ENCODE measurements at places on chromosomes 2 and 18. TPM values are rescaled to one million over a fixed set of nuclear protein-coding genes. Genes with fewer than 3 reads are reported as not detected.

- no peak for DNase-seq
These were observed 50.5 kb upstream of the DLX2 start for GRCh38 chr2:172153156-172153555.

- no peak for DNase-seq
These were observed 38.7 kb upstream of the HNMT start for GRCh38 chr2:137925599-137925998.

Gene ALPP
- polyA plus RNA-seq, result not detected

Gene ARHGAP28
- polyA plus RNA-seq, result 9.1 TPM

- no peak for DNase-seq
These were observed 9.1 kb upstream of the RAB17 start for GRCh38 chr2:237599465-237600110.

GRCh38 chr2:27715318-27716210 is 51.9 kb downstream of the SLC4A1AP start:
- no peak for DNase-seq

Gene DUSP28
- polyA plus RNA-seq, result 5.8 TPM

DNA sequence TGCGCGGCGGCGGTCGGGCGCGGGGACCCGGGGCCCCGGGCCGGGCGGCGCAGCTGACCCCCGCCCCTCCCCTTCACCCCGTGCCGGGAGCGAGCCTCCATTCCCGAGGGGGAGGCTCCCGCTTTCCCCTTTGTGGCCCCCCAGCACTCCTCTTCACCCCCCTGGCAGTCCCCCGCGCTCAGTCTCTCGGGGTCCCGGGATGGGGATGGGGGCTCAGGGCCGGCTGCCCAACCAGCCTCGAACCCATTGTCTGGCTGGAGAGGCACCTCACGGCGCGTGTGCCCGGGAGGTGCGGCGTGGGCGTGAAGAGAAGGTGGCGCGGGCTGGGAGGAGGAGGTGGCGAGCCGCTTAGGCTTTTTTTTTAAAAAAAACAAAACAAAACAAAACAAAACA is 748 bp downstream of the FMNL2 start:
- no peak for DNase-seq

DNA sequence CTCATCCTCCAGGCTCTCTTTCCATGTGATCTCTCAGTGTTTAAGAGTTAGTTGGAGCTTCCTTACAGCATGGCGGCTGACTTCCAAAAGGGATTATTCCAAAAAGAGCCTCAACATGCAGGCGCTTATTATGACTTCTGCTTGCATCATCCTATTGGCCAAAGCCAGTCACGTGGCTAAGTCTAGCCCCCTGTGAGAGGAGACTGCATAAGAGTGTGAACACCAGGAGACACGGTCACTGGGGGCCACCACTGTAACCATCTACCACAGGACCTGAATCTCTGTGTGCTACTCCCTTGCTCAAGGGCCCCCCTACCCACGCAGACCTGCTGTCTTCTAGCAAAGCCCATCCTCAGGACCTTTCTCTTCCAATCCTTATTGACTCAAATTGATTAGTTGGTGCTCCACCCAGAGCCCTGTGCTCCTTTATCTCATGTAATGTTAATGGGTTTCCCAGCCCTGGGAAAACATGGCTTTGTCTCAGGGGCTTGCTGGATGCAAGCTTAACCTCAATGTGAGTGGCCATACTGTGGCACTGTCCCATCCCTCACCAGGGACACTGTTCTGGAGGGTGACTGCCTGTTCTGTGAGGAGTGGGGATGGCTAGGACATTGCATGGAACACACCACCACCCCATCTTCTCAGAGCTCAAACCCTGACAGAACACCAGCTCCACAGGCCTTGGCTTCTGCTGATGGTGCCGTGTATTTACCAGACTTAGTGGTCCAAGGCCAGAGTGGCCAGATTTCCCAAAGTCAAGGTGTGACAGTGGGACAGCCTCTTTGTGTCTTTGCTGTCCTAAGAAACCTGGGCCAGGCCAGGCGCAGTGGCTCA is 4.2 kb downstream of the IL1RN start:
- DNase-seq, result no peak

- no peak for DNase-seq
These were observed 93.2 kb downstream of the MIB1 start for GRCh38 chr18:21833604-21834298.

Gene CRYGA
- not detected for polyA plus RNA-seq

DNA sequence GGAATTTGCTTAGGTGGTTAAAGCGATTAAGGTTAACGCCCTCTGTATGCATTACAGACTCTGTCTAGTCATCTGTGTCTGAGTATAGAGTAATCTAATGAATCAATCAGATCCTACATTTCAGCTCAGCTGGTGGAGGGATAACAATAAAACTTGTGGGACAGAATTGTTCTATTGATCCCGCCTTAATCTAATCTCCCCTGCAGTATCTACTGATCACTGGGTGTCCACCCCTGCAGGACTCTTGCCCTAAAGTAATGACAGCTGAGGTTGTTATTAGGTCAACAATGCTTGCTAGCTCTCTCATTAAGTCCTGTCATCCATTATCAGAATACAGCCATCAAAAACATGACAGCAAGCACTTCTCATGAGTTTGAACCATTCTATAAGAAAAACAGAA is 462.6 kb upstream of the TMEFF2 start:
- DNase-seq, result no peak

Gene ANKRD62
- polyA plus RNA-seq, result not detected

DNA sequence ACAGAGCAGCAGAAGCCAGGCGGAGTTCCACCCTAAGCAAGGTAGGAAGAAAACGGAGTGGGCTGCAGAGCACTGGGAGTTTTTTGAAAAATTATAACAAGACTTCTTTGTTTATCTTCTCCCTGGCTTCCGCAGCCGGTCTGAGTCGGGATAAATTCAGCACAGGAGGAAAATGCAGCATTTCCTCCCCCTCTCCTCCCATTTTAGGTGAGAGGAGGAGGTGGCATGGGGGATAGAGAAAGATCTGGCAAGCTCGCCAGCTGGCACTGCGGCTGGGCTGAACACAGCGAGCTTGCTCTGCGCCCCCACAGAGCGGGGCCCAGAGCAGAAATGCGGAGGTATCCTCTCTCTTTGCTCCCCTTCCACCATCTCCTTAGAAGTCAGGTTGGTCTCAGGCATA is 17.7 kb upstream of the CHRNA1 start:
- no peak for DNase-seq

DNA sequence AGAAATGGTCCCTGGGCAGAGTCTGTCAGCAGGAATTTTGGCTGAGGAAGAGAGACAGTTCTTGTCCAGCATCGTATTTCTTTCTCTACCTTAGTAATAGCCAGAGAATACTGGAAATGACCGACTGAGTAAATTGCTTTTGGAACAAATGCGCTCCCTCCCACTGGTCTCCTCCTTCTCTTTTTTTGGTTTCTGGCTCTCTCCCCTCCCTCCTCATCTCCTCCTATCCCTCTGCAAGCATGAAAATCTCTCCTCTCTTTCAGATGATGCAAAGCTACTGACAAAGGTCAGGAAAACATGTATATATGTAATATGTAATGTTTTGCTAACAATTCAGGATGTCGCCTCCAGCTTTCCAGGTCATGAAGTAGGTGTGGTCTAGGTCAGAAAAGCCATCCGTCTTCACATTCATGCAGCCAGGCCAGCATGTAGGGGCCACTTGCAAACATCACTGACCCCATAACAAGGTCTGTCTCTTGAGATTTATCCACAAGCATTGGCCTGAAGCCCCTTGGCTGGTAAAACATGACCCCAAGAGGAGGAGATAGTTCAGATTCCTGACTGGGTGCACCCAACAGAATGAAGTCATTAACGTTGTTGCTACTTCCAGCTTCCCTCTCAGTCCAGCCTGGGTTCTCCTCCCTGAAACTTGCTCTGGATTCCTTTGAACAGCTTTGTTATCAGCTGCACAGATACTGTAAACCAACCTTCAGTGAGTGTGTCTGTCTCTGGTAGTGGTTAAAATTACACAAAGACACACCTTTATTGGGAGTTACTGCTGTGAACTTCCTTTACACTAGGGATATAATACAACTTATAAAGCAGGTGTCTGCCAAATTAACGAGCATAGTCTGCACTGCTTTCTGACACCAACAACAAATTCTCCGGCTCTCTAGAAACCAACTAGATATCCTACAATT is 864.4 kb upstream of the KLHL29 start:
- DNase-seq, result no peak

- no peak for DNase-seq
These were observed 463 bp upstream of the DNAJB2 start for GRCh38 chr2:219278655-219279150.

- no peak for DNase-seq
These were observed 391.5 kb downstream of the XIRP2 start for GRCh38 chr2:167279810-167280209.
